ENCODE measurements at places on chromosomes 11 and 22.

DNA sequence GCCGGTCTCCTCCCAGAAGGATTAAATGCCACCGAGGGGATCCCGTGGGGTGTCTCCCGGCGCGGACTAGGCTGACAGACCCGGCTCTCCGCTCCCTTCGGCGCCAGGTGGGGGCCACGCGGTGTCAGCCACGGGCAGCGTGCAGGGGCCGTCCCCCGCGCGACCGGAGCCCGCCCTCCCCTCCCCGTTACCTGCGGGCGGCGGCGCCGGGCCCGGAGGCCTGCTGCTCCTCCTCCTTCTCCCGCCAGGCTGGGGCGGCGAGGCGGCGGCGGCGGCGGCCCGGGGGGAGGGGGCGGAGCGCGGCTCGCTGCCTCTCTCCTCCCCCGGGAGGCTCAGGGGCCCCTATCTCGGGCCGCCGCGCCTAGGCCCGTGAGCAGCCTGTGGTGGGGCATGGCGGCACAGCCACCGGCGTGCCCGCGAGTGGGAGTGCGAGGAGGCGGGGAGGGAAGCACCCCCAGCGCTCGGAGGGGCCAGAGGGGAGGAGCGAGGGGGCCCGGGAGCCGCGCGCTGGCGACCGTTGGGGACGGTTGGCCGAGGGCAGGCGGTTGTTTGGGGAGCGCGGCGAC is 450 bp downstream of the ZBTB44 start:
- DNase-seq: peak; percentile 81

DNA sequence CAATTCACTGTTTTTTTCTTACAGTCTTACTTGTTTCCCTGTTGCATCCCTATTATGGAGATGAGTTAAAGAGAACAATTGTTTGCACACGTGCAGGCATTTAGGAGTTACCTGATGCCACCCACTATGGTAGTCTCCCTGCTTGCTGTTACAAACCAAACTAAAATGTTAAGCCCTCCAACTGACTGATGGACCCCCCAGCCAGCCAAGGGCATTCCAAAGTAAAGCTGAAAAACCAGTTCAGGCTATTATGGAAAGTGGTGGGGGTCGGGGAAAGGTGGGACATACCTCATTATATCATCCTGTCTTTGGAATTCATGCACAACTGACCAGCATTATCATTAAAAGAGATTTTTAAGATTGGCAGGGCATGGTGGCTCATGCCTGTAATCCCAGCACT is 47.0 kb upstream of the GNAZ start:
- DNase-seq: no peak

- peak; percentile 85 for DNase-seq
Measured at GRCh38 chr22:41517172-41518047, 26.9 kb downstream of the POLR3H start.

GRCh38 chr11:10653261-10653660 is 40.3 kb downstream of the IRAG1 start:
- no peak for DNase-seq

DNA sequence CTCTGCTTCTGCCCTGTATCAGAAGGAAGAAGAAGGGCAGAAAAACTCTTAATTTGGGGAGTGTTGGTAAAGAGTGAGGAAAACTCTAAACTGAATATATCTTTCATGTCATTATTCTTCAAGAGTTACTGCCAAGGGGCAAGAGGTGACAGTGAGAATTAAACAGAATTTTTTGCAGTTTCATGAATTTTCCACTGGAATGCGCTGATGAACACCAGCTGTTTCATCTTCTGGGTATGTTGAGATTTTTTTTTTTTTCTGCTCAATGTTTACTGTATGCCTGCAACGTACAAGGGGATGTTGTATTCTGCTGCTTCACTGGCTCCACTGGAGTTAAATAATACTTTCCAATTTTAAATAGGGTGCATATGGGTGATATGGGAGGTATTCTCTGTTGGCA is 117.8 kb downstream of the FAM76B start:
- no peak for DNase-seq

GRCh38 chr11:107706531-107706930 is 5.3 kb downstream of the SLN start:
- DNase-seq: no peak

DNA sequence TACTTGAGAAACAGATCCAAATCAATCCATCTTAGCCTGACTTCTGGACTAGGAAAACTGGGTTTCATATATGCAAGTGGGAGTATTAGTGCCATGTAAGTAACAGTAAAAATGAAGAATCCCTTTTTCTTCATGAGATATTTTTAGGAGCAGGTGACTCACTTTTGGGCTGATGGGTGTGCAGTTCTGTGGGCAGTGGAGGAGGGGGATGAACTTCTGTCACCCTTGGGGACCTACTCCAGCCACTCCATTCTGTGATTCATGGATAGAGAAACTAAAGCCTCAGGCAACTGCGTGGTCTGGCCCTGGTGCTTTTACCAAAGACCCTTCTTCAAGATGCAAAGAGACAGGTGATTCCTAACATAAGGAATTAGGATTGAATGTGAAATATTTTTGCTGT is 208.6 kb upstream of the NARS2 start:
- no peak for DNase-seq

DNA sequence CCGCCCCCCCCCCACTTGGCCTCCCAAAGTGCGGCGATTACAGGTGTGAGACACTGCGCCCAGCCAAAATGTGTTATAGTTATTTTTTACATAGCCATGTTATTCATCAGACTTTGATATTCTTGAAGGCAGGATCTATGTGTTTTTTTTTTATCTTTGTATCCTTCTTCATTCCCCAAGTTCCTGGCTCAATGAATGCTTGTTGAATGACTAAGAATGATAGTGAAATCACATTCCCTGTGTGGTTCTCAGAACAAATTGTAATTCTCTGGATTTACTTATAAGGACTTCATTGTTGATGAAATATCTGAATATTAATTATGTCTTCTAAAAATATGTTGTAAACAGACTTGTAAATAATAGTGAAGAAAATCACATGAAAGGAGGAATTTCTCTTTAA is 33.5 kb downstream of the MMP7 start:
- no peak for DNase-seq

DNA sequence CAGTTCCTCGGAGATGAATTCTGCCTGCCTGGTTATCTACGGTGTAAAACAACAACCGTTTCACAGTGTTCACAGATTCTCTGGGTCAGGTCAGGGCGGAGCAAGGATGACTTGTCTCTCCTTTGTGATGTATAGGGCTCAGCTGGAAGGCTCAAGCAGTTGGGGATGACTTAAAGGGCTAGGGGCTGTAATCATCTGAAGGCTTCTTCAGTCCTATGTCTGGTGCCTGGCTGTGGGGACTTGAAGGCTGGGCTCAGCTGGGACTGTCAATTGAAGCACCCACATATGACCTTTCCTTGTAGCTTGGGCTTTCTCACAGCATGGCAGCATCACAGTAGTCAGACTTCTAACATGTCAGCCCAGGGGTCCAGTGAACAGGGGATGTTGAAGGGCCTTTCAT is 29.3 kb downstream of the EIF3F start:
- no peak for DNase-seq

GRCh38 chr11:57353852-57354251 is 15.7 kb downstream of the P2RX3 start:
- no peak for DNase-seq

DNA sequence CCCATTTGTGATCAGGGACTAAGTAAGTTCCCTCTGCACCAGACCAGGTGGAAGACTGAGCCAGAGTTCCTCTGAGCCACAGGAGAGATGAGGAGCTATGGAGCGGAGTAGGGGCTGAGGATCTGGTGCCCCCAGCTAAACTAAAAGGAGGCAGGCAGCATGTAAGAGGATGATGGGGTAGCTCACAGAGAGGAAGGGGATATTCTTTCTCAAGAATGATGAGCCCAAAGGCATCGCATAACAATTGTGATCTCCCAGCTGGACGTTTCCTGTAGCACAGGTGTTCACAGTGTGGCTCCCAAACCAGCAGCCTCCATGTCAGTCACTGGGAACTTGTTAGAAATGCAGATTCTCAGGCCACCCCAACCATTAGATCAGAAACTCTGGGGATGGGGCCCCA is 24.4 kb downstream of the ADAMTS8 start:
- no peak for DNase-seq

DNA sequence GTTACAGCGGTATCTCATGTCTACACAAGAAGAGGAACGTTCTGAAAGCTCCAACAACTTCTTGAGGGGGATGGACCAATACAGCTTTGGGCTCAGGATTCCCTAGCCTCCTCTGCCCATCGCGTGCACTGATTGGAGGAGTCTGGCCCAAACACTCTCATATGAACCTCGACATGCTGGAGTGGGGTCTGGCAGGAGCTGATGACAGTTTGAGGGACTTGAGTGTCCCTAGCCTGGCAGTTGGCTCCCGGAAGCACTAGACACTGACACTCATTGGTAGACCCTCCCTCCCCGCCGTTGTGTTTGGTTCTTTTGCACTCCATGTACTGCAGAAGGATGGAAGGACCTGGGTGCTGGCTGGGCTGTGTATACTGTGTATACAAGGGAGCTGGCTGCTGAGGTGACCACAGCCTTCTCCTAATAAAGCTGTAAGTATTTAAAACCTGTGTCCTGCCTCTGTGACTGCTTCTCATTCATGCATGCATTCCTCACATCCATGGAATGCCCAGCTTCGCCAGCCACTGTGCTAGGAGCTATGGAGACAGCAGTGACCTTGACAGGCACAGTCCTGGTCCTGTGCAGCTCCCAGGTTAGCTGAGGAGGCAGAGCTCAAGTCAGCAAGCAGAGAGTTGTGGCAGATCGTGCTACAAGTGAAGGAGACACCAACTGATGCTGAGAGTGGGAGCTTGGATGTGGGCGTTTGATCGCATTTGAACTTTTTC is 27.9 kb downstream of the ADAMTS15 start:
- DNase-seq: no peak

- DNase-seq: peak; percentile 96
Measured at GRCh38 chr11:45804761-45805304, at the start of gene SLC35C1. TSS of gene SLC35C1 (plus strand) at chr11:45805149. CDS start at chr11:45805802, 653 bp downstream.

DNA sequence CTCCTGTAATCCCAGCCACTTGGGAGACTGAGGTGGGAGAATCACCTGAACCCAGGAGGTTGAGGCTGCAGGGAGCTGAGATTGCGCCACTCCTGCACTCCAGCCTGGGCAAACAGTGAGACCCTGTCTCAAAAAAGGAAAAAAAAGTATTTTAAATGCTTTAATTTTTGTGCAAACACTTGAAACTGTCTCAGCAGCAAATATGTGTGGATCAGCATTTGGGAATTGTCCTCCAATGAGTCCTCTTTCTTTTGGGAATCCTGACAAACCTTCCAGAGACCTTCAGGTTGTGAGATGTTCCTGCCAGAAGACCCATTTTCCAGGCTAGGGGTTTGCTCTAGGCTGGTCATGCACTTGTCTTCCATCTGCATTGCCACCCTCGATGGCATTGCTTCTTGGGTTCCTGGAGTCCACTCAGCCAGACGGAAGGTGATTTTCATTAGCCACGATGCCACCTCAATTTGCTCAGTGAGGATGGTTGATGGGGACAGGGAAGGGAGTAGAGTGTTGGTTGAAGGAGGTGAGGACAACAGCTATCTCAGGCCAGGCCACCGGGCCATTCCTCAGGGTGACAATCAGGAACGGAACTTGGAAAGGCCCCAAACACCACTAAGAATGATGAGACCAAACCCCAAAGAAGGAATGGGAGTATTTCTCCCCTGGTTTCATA is 55.4 kb downstream of the ST14 start:
- DNase-seq: no peak

GRCh38 chr11:82034527-82034926 is 699.1 kb downstream of the FAM181B start:
- no peak for DNase-seq

DNA sequence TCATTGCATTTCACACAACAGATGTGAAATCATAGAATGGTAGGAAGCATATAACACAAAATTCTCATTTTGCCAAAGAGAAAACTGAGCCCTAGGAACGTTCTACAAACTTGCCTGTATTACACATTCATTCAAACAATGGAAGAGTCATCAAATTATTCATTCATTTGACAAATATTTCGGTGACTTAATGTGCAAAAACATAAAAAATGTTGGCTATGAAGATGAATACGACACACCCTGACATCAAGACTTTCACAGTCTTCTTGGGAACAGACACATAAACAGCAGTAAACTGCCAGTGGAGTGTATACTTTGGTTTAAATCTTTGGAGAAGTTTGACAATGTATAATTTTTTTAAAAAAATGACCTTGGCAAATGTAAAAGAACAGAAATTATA is 20.4 kb upstream of the C11orf87 start:
- no peak for DNase-seq

DNA sequence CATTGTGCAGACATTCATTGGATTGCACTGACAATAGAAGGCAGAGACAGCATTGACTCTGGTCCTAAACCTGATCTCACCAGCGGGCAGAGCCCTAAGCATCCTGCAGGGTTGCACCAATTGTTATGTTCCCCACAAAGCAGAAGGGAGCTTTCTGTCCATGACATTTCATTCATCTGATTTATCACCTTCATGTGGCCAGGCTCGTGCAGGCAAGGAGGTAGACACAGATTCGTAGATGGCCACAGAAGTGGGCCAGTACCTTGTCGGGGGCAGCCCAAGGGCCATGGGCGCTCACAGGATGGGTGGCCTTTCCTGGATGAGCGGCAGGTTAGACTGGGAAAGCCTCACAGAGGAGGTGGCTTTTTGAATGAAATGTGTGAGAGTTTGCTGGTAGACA is 2.9 kb downstream of the TSKU start:
- no peak for DNase-seq

DNA sequence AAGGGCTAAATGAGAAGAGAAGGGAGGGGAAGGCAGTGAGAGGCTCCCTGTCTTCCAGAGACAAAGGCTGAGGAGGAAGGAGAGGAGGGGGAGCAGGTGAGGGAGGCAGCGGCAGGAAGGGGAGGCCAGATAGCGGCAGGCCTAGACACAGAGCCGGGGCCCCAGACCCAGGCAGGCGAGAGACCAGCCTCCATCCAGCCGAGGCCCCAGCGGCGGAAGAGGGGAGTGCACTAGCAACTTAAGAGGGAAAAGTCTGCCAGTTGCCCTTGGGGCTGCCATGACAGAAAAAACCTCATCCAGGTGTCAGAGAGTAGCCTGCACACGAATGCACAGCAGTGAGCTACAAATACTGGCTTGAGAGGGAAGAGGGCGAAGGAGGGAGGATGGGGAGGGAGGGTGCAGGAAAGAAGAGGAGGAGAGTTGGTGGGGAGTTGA is 46.7 kb downstream of the IGLL1 start:
- DNase-seq: peak; percentile 73

- no peak for DNase-seq
Measured at GRCh38 chr22:49515475-49515874, 312.2 kb downstream of the BRD1 start.

- DNase-seq: no peak
Measured at GRCh38 chr11:124728134-124728533, 11.6 kb upstream of the NRGN start.

- no peak for DNase-seq
Measured at GRCh38 chr22:39913886-39914285, 13.0 kb downstream of the GRAP2 start.

- no peak for DNase-seq
Measured at GRCh38 chr11:66240781-66241136, 27.7 kb upstream of the RAB1B start.
